Stimulated activated CD8-positive, alpha-beta memory T cell treated with anti-CD3 and anti-CD28 coated beads, Interleukin-15, amount 100 ng/mL, for 48 hours (primary cell): ENCODE measurements at places on chromosomes 16 and 17.

DNA sequence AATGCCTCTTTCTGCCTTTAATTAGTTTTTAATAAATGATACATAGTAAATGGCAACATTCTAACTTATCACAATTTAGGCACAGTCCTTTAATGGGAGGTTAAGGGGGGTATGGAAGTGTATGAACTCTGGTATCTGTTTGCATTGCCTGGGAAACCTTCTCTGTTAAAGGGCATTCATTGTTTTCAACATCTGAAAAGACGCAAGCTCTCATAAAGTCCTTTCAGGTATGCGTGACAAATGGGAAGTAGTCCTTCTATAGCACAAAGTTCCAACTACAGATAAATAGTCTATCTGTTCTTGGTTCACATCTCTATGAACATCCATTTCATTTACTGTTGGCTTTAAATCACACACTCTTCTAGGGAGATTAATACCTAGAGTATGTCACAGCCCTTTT lies 298.0 kb upstream of the PMFBP1 start:
- no peak for DNase-seq

- peak; percentile 13 for DNase-seq
Measured at GRCh38 chr17:77189148-77189547, 48.4 kb downstream of the SEC14L1 start.

DNA sequence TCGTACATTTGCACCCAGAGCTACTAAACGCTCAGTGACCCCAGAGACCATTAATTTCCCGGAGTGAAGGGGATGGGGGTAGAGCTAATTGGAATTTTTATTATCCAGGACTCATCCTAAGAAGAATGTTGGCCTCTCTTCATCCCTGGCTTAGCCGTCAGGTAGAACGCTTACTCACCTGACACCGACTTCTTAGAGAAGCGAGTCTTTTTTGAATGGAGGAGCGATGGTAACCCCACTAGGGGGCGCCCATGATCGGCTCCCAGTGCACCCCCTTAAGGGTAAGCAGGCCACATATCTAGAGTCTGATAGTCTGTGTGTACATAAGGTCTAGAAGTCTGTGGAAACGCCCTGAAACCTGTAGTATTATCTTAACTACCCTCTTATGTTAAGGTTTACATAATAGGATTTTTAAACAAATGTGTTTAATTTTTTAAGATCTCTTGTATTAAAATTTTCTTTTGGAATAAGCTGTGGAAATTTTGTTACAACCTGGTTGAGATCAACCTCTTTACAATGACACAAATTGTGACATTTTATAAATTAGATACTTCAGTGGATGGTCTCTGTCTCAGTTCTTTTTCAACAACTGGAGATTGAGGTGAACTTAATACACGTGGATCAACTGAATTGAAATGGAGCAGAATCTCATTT lies 229.8 kb downstream of the CPPED1 start:
- peak; percentile 57 for DNase-seq

DNA sequence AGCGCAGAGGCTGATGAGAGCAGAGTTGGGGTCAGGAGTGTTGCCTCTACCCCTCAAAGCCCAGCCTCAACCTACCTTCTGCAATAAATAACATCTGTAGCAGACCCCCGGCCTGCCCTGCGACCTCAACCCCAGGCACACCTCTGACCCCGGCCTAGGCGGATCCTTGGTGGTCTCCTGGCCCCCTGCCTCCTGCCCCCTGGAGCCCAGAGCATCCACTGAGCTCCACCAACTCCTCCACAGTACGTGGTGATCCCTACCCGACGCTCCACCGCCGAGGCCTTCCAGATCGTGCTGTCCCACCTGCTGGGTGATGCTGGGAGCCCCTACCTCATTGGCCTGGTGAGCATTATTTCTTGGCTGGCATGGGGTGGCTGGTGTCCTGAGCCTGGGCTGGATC lies 1.9 kb upstream of the LAT start:
- no peak for DNase-seq

DNA sequence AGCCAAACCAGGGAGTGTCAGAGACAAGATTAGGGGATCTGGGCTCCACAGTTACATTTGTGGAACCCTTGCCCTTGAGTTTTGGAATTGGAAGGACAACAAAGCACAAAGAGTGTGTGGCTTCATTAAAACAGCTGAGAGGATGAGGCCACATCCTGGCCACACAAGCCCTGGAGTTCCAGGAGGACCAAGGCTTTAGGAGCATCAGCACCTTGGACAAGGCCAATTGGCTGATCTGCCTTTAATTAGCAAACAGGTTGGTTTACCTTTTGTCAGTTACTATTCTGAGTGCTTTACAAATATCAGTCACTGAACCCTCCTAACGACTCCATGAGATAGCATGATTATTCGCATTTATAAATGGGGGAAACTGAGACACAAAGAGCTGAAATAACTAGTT lies 54.7 kb downstream of the SLC6A2 start:
- no peak for DNase-seq

- no peak for DNase-seq
Measured at GRCh38 chr16:56478281-56479049, 27.1 kb downstream of the OGFOD1 start.

GRCh38 chr17:61280338-61280737 lies 119.3 kb upstream of the TBX2 start:
- DNase-seq, result no peak

- DNase-seq, result no peak
Measured at GRCh38 chr16:73848993-73849392, 447.6 kb upstream of the PSMD7 start.

- DNase-seq, result no peak
Measured at GRCh38 chr16:78993346-78993745, 607.2 kb downstream of the MAF start.

DNA sequence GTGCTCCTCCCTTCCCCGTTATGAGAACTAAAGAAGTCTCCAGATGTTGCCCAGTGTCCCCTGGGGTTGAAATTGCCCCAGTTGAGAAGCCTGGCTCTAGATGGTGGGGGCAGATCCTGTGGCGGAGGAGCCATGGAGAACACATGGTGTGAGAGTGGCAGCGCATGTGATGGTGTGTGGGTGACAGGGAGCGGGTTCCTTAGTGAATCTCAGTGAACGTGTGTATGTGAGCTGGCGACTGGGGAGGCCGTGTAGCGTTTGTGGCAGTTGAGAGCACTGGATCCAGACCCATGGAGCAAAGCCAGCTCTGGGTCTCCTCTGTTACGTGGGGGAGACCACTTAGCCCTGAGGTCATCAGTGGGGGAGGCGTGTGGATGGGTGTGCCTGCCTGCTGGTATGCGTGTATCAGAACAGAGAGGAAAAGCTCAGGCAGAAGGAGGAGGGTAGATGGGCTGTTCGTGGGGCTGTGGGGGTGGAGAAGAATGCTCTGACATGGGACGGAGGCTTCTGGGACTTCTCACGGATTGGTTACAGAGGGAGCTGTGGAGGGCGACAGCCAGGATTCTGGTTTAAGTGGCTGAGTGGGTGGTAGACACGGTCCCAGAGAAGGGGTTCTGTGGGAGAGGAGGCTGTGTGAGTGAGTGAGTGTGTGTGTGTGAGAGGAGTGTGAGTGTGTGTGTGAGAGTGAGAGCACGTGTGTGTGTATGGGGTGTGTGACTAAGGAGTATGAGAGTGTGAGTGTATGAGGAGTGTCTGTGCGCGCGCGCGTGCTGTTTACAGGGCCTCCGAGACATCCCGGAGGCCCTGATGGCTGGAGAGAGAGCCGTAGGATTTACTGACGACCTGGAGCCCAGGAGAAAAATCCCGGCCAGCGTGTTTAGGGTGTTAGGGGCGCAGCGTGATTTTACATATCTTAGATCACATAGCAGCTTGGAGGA lies 193.8 kb downstream of the SNX29 start:
- no peak for DNase-seq

GRCh38 chr16:49599704-49600103 lies 226.1 kb downstream of the C16orf78 start:
- no peak for DNase-seq

DNA sequence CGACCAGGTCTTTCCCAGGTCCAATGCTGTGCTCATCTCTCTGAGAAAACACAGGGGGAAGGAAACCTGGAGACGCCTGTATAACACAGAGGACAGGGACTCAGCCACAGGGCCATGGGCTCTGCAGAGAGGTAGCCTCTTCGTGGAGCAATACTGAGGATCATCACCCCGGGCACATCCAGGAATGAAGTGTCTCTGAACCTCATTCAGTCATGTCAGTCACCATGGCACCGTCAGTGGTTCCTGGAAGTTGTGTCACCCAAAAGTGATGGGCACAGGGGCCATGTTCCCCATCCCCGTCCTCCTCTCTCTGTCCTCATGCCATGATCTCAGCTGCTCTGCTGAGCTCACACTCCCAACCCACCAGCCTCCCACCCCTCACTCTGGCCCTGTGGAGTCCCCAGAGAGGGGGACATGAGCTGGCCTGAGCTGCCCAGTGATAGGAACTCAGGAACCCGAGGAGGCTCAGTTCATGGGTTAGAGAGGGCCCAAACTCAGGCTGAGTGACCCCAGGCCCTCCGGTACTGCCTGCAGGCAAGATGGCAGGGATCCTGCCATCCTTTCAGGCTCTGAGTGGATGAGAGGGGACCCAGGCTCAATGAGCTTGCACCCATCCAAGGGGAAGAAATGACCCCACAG lies 53.4 kb downstream of the PITPNM3 start:
- DNase-seq, result no peak

DNA sequence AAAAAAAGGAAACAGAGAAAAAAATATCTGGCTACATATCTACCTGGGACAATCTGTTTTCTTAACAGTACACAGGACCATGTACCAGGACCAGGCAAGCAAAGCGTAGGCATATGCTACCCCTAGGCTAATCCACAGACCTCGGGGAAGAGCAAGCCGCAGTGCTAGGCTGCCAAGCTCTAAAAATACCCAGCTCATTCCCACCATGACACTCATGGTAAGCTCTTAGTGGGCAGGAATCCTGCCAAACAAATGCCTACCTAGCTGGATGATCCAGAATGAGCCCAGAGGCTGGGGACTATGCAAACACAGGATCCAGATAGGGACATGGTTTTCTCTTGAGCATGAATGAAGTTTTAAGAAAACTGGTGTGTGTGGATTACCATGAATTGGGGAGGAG lies 95.6 kb downstream of the GRIN2A start:
- DNase-seq, result no peak

DNA sequence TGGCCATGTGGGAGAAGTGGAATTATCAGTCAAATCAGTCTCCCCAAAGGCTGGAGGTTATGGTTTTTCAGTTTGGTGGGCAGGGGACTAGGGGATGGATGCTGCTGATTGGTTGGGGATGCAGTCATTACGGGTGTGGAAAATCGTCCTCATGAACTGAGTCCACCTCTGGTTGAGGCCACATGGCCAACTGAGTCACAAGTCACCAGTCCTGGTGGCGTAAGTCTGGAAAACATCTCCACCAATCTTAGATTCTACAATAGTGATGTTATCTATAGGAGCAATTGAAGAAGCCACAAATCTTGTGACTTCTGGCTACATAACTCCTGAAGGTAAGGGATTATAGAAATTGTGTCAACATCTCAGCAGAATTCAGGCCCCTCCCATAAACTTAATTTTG lies 5.2 kb upstream of the RNF135 start:
- no peak for DNase-seq

GRCh38 chr17:19292377-19292711 lies 55.2 kb downstream of the EPN2 start:
- DNase-seq, result no peak

DNA sequence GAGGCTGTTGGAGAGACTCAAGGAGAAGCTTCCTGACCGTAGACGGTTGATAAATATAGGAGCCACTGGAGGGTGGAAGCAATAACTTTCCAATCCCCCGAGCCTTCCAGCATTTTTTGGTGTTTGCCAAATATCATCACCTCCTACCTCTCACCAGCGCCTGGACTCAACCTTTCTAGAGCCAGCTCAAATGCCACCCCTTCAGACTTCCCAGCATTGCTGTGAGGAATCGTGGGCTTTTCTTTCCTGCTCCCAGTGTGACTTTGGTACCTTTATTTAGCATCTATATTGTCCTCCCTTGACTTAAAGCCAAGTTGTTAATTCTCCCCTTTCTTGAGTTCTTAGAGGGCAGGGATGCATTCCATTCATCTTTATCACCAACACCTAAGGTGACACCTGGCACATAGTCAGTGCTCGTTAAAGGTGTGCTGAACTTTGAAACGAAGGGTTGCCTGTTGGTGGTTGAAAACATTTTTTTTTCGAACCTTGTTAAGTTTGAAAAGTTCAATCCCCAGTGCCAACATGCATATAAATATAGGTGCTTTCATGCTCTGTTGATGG lies 35.3 kb upstream of the CCR7 start:
- no peak for DNase-seq

- DNase-seq, result no peak
Measured at GRCh38 chr17:47713980-47714700, 18.9 kb upstream of the TBX21 start.

- no peak for DNase-seq
Measured at GRCh38 chr17:19703828-19704613, 12.4 kb downstream of the SLC47A2 start.

- no peak for DNase-seq
Measured at GRCh38 chr16:49899991-49900695, 44.2 kb upstream of the ZNF423 start.

DNA sequence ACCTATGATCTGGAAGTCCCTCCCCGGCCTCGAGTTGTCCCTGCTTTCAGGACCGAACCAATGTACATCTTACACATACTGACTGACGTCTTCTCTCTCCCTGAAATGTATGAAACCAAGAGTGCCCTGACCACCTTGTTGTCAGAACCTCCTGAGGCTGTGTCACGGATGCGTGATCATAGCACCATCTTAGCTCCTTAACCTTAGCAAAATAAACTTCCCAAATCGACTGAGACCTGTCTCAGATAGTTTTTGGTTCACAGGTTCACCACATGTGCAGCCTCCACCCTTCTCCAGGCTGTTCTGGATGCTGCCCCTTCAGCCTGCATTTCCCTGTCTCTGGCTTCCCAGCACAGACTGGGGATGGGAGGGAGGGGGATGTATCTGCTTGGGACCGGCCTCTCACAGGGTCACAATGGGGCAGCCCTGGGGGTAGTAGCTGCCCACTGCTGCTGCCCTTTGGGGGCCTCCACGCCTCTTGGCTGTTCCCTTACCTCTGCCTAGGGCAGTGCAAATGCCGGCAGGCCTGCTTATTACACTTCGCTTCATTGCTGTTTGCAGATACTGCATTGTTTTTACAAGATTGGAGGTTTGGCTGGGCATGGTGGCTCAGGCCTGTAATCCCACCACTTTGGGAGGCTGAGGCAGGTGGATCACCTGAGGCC lies 69.8 kb downstream of the NT5M start:
- DNase-seq, result no peak

GRCh38 chr16:55955845-55956244 lies 80.7 kb upstream of the CES5A start:
- no peak for DNase-seq

DNA sequence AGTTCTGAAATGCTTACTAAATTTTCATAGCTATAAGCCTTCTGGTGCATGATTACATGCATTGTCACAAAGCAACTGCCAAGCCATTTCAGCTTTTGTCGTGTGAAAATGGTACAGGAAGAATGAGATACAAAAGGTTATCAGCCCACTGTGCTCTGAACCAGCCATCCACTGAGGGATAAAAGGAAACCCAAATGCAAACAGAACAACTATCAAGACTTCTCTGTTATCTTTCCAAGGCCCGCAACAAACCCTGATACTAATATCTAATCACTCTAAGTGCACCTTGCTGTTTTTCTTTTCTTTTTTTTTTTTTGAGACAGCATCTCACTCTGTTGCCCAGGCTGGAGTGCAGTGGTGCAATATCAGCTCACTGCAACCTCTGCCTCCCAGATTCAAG lies 109.0 kb downstream of the FTO start:
- no peak for DNase-seq

GRCh38 chr17:12727076-12727760 lies 61.5 kb downstream of the MYOCD start:
- DNase-seq, result no peak
